ENCODE measurements at places on chromosomes 16 and 17.
A peak's percentile ranks its signal among the peaks of the same experiment; 100 is the strongest.

- peak; percentile 93 for DNase-seq
Observed at GRCh38 chr16:65481956-65482355, 360.1 kb upstream of the CDH11 start.

DNA sequence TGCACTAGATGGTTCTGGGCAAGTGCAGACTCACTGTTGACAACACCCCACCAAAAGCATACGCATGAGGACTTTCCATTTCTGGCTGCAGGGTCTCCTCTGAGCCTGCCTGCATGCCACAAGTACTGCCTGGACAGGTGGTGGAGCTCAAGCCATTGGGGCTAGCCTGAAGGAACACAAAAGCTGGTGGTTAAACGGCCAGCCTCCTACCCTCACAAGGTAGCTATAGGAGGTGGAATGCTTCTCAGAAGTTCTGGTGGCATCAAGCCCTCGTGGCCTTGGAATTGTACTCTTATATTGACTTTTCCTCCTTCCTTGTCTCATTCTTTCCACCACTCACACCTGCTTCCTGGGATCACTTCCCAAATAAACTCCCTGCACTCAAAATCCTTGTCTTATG, 56.6 kb upstream of the BCAR1 start:
- DNase-seq = no peak

GRCh38 chr17:61175298-61176142, 224.1 kb upstream of the TBX2 start:
- DNase-seq = no peak

DNA sequence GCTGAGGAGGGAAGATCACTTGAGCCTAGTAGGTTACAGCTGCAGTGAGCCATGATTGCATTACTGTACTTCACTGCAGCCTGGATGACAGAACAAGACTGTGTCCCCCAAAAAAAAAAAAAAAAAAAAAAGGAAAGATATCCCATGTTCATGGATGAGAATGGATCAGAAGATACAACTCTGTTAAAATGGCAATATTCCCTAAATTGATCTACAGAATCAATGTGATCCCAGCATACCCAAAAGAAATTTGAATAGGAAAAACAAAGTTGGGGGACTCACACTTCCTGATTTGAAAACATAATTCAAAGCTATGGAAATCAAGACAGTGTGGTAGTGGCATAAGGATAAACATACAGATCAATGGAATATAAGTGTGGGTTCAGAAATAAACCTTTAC, 12.7 kb upstream of the KANSL1 start:
- no peak for DNase-seq

DNA sequence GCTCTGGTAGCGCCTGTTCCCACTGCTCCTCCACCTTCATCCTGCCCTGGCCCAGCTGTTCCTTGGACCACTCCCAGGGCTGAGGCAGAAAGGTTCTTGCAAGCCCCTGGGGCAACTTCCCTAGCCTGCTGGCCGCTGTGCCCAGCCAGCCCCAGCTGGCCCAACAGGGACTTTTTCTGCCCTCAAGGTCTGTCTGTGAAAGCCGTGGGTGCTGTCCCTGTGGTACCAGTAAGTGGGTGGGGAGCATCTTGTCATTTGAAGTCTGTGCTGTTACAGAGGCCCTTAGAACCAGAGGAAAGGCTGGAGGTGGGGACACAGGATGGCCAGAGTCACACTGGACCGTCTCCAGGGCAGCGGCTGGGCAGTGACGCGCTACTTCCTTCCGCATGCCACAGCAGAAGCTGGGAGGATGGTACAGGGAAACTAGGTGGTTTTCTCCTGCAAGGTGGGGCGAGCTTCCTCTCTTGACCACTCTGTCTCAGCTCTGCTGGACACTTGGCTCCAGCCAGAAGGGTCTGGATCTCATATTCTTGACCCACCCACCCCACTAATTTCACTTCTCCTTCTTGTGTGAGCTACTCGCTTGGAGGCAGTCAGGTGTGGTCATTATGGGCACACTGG, 87.8 kb downstream of the PLCG2 start:
- no peak for DNase-seq

DNA sequence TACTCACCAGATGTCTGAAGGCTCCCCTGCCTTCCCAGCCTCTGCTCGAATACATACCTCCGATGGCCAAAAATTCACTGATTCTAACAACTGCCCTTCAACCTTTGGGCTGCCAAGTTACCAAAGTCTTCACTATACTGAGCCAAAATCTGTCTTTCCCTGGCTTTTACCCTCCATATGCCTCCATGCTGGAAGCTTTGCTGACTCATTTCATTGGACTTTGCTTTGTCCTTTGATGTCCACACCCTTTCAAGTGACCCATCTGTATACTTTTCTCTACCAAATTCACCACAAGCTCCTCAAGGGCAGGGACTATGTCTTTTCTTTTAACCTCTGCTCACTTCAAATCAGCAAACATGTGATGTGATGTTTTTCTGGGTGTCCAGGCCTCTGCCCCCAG, 21.0 kb upstream of the MTMR4 start:
- DNase-seq = no peak

DNA sequence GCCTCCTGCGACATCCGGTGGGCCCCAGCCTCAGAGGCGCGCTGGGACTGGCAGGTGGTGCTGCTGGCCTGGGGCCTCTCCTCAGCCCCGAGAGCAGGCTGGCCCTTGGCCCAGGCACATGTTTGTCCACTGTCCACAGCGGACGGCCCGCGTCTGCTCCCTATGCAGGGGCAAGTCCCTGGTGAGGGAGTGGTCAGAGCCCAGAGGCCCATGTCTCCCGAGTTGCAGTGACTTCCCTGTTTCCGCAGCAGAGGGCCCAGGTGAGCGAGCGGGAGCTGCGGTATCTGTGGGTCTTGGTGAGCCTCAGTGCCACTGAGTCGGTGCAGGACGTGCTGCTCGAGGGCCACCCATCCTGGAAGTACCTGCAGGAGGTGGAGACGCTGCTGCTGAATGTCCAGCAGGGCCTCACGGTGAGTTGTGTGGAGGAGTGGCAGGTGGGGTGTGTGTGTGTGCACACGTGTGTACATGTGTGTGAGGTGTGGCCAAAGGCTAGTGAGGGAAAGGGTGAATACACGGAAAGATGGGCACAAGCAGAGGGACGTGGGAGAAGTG, 10.4 kb downstream of the IL34 start:
- no peak for DNase-seq

GRCh38 chr16:49986351-49987124, 38.5 kb upstream of the CNEP1R1 start:
- DNase-seq = no peak

DNA sequence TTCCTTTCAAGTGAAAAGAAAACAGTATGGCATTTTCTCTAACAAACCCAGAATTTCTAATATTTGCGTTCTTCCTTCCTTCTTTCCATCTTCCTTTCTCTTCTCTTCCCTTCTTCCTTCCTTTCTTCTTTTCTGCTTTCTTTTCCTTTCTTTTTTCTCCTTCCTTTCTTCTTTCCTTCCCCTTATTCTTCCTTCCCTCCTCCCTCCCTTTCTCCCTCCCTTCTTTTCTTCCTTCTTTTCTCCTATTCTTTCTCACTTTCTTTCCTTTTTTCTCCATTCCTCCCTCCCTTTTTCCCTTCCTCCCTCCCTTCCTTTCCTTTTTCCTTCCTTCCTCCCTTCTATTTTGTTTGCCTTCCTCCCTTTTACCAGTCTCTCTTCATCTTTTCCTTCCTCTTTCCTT, 194.8 kb downstream of the SHCBP1 start:
- no peak for DNase-seq

GRCh38 chr17:59793205-59793604, 85.8 kb downstream of the VMP1 start:
- DNase-seq = no peak

- no peak for DNase-seq
Observed at GRCh38 chr16:9447195-9447551, 355.7 kb downstream of the HAPSTR1 start.

- DNase-seq = no peak
Observed at GRCh38 chr16:11748404-11749254, 6.0 kb upstream of the TXNDC11 start.

GRCh38 chr17:41632482-41633105, 8.2 kb upstream of the KRT17 start:
- DNase-seq = no peak

DNA sequence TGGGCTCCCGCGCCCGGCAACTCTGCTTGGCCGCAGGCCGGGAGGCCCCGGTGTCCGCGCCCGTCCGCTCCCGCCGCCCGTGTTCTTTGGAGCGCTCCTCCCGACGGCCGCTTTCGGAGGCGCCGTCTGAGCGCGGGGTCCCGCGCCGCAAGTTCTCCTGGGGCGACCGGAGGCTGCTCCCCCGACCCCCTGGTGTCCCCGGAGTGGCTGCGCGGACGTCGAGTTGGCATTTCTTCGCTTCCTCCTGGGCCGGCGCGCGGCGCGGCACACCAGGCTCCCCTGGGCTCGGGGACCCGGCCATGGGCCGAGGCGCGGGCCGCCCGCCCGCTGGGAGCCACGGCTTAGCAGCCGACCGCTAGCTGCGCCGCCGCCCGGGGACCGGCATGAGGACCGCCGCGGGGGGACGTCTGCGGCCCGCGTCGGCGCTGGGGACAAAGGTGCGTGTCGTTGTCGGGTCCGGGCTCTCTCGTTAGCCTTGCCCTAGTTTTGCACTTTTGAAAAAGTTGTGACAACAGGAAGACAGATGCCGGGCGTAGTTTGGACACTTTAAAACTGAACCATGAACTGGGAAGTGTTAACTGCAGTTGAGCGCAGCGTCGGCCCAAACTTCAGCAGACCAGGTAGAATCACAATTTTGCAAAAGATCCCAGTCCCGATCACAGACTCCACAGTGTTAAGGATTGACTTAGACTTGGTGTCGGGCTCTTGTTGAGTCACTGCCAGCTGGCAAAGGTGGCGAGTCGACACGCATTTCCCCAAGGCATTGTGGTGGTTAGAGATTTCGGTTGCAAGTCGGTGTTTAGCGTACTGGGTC, 700 bp downstream of the UBN1 start:
- DNase-seq = peak; percentile 79

- peak; percentile 21 for DNase-seq
Observed at GRCh38 chr16:56734429-56734828, 4.5 kb downstream of the NUP93 start.

DNA sequence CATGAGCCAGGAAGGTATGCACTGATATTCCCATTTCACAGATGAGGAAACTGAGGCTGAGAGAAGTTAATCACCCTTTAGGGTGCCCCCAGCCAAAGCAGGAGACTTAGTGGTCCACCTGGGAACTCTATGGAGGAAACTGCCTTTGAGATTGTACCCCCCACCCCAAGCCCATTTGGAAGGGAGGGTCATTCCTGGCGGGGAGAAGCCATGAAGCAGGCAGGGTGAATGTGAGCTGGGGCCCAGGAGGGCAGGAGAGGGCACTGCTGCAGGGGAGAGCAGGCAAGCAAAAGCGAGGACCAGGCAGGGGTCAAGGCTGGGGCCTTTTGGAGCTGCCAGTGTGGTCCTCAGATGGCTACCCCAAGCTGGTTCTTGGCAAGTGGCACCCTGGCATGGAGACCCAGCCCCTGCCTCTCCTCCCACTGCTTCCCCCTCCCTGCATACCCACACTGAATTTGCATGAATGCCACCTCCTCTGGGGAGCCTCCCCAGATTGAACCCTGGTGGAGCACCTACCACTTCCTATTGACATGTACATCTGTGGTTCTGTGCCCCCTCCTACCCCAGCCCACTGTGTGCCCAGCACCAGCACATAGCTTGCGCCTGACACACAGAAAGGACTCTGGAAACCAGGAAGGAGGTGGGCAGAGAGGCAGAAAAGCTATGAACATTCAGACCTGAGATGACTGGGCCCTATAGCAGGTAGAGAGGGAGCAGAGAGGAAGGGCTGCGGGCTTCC, 965 bp upstream of the TMC6 start:
- DNase-seq = no peak

- DNase-seq = no peak
Observed at GRCh38 chr17:39306509-39307212, 80.9 kb upstream of the STAC2 start.

- peak; percentile 53 for DNase-seq
Observed at GRCh38 chr17:79400989-79401703, 209.7 kb downstream of the RBFOX3 start.

DNA sequence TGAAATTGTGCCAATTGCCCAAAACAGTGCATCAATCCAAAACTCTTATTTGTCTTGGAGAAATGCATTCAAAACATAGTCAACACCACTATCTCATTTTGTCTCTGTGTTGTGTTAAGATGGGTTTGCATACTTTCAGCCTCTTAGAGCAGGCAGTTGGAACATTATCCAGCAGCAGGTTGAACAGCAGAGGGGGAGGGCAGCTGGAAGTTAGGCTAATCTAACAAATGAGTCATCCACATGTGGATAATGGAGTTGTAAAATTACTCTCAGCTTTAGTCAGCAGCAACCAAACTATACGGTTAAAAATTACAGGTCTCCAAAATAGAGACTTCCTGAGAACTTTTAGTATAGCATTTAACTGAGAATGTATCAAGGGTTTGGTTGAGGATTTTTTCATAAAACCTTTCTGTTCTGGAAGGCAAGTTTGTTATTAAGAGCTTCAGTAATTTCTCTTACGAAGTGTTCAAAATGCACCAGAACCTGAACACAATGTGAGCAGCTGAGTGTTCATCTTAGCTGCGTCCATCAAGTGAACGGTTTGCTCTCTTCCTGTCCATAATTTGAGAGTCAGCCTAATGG, 46.3 kb downstream of the PRKCA start:
- DNase-seq = peak; percentile 76

DNA sequence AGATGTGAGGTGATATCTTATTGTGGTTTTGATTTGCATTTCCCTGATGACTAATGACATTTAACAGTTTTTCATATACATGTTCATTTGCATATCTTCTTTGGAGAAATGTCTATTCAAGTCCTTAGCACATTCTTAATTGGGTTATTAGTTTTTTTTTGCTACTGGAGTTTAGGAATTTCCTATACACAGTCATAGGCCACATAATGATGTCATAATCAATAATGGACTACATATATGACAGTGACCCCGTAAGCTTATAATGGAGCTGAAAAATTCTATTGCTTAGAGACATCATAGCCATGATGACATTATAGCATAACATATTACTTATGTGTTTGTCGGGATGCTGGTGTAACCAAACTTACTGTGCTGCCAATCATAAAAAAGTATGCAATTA, 83.7 kb downstream of the ABCA8 start:
- no peak for DNase-seq

GRCh38 chr17:28946239-28946638, 5.1 kb downstream of the PHF12 start:
- peak; percentile 45 for DNase-seq

- DNase-seq = no peak
Observed at GRCh38 chr16:75206749-75207451, at the start of gene CTRB2. CTRB2 (minus strand) TSS chr16:75207161; CDS start chr16:75207141, 20 bp downstream.

GRCh38 chr17:12680993-12681392, 15.3 kb downstream of the MYOCD start:
- DNase-seq = no peak

DNA sequence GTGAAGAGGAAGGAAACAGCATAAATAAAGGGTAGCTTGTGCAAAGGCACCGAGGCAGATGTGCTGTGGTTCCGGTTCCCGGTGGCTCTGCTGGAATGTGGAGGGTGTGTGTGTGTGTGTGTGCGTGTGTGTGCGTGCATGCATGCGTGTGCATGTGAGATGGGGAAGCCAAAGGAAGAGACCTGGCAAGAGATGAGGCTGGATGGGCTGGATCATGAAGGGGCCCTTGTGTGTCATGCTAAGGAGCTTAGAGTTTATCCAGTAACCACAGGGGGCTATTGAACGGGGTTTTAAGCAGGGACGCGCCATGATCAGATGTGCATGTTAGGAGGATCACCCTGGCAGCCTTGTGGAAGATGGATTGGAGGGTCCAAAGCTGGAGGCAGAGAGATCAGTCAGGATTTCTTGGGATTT, 8.3 kb downstream of the WSCD1 start:
- no peak for DNase-seq

All from epithelial cell of esophagus (primary cell).